ENCODE measurements at places on chromosomes 2 and 18.

GRCh38 chr2:216388046-216388884 lies 16.0 kb upstream of the MARCHF4 start:
- no peak for DNase-seq

DNA sequence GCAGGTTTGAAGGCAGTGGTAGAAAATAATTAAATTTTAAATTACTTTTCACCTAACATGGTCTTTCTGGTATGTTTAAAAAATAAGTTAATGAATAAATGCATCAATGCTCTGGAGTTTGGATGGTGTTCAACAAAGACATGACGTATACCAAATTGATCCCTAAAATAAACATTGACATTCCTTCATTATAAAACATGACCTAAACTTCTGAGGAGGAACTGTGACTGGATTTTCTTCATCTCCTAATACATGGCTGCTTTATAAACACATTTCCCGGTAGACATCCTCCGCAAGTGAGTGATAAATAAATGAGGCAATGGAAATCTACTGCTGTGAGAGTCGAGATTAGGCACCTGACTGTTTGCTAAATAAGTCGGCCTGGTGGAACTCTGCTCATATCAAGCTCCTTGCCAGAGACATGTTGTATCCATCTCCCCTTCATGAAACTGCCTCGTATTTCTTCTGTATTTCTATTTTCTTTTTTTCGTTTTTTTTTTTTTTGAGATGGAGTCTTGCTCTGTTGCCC lies 362.3 kb downstream of the RNF144A start:
- no peak for DNase-seq

- DNase-seq, result no peak
Observed at GRCh38 chr2:24763843-24764242, 29.3 kb downstream of the PTRHD1 start.

DNA sequence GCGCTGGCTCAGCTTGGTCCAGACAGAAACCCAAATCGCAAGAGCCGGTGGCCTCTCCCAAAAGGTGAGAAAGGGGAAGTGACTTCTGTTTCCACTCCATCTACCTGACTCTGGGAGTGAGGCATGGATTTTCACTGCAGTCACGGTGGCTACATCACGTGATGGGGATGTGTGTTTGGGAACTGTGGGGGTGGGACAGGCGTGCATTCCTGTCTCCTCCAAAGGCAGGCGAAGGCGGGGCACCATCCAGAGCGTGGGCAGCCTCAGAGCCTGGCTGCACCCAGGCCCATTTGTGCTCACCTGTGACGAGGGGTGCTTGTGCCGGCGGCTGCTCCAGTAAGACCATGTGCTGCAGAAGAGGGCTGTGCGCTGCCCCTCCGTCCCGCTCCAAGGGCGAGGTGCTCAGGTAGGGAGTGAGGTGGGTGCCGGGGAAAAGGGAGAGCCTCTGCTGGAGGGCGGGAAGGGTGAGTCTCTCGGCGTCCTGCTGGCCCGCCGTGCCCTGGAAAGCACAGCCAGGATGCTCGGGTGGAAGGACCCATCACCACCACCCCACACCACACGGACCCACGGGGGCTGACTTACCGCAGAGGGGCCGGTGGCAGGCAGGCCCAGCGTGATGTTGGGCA lies 266.8 kb downstream of the HDAC4 start:
- DNase-seq, result no peak

GRCh38 chr18:57826252-57826651 lies 23.1 kb upstream of the ATP8B1 start:
- no peak for DNase-seq

DNA sequence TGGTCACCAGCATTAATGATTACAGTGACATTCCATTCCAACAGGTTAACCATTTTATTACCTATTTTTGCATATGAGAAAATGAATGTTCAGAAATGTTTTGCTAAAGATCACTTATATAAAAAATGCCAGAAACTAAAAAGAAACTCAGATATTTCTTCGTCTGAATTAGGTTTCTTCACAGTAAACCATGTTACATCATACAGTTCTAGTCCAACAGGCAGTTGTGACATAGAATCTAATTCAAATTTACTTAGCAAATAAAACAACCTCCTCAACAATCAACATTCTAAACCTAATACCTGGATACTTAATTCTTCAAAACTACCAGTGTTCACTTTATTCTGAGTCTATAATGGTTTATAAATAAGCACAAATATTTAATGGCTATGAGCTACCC lies 416.3 kb upstream of the LRRTM4 start:
- no peak for DNase-seq

GRCh38 chr2:147845411-147845971 lies 662 bp downstream of the ACVR2A start:
- peak; percentile 69 for DNase-seq

DNA sequence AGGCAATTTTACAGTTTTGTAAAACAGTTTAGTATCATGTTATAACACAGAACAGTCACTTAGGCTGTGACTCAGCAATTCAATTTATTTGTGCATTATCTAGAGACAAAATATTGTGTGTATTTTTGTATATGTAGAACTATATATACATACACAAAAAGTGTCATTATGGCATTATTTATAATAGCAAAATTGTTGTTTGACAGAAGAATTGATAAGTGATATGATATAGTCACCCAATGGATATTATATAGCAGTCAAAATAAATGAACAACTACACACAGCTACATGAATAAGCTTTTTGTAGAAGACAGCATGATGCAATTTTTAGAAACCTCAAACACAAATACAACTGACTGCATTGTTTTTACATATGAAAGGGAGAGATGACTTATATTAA lies 334.0 kb downstream of the TRIB2 start:
- no peak for DNase-seq

GRCh38 chr2:192534072-192534471 lies 339.3 kb upstream of the TMEFF2 start:
- no peak for DNase-seq

- no peak for DNase-seq
Observed at GRCh38 chr2:126643972-126644371, 12.0 kb upstream of the GYPC start.

Data from GM20000 (cell line).